Activated CD4-positive, alpha-beta memory T cell treated with anti-CD3 and anti-CD28 coated beads, Interleukin-2, amount 10 ng/mL, durations not matched to agents 7 days and 5 days (primary cell): ENCODE measurements at places on chromosomes 16 and 17.

- DNase-seq = no peak
Measured at GRCh38 chr16:88778271-88778525, 6.8 kb downstream of the PIEZO1 start.

DNA sequence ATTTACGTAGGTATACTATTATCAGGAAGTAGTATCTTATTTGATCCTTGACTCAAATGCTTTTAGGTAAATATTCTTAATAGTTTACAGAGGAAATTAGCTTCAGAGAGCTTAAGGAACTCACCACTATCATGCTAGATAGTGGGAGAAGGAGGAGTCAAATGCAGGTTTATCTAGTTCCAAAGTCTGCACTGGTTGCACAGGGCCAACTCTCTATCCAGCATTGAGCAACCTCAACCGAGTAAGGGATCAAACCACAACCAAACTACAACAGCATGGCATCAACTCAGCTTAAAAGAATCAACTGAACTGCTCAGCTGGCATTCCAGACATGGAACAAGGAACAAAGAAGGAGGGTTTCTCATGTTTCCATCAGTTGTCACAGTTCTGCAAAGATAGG is 306.0 kb downstream of the MAF start:
- no peak for DNase-seq

DNA sequence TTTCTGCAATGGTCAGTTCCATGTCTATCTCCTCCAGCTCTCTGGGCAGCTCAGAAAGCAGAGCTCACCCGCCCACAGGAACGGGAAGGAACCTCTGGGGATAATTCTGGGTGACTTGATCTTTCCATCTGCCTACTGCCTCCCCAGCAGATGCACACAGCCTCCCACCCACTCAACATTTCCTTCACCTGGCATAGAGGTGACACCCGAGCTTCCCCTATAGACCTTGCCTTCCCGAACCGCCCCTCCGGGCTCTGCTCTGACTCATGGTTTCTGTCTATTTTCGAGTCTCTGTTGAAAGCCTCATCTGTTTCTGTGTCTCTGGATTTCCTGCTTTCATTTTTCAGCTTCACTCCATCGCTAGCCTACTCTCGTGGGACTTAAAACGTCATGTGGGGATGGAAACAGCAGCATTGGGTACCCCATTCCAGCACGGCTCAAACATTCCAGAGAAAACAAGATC is 11.4 kb downstream of the GGA3 start:
- peak; percentile 77 for DNase-seq

DNA sequence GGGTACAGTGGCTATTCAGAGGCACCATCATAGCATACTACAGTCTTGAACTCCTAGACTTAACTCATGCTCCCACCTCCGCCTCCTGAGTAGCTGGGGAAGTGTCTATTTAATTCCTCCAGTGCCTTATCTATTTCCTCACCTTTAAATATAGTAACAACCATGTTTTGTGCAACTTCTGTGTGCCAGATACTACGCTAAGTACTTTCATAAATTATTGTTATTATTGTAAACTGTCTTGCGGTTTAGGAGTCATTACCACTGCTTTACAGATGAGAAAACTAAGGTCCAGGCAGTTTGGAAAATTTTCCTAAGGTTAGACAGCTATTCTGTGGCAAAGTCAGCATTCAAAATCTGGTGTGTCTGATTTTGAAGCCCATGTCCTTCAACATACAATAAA is 359.1 kb upstream of the XYLT1 start:
- DNase-seq = no peak

DNA sequence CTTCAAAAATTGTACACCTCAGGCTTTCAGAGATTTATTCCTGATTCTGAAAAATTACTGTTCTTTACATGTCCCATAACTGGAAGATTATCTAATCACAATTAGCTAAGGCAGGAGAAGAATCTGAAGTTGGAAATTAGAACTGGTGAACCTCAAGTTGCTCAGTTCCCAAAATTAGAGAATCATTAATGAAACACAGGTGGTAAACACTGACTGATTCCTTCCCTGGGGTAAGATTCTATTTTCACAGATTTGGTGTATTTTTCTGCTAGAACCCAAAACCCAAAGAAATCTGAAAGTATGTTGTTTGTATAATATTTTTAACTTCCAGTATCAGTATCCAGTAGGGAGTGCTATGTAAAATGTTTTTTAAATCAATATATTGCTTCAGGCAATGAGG is 25.7 kb downstream of the PHKB start:
- DNase-seq = no peak

DNA sequence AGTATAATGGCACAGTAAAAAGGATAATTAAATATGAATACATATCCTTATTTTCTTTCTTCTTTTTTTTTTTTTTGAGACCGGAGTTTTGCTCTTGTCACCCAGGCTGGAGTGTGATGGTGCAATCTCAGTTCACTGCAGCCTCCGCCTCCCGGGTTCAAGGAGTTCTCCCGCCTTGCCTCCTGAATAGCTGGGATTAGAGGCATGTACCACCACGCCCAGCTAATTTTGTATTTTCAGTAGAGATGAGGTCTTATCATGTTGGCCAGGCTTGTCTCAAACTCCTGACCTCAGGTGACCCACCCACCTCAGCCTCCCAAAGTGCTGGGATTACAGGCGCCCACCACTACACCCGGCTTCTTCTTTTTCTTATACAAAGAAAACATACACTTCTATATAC is 12.0 kb downstream of the GABARAPL2 start:
- DNase-seq = no peak
